ENCODE measurements at places on chromosomes 12 and 14. TPM values are rescaled to one million over a fixed set of nuclear protein-coding genes. Genes with fewer than 3 reads are reported as not detected.

The TUBA1B gene
- total RNA-seq: 2,285 TPM

The CLEC4E gene
- total RNA-seq: 0.09 TPM

The KRT71 gene
- not detected for total RNA-seq

The LRRK2 gene
- 1.7 TPM for total RNA-seq

The GCN1 gene
- total RNA-seq: 68.5 TPM

The MYF5 gene
- total RNA-seq: not detected

The FGF6 gene
- not detected for total RNA-seq

The C1S gene
- total RNA-seq: 42.0 TPM

The CBX5 gene
- total RNA-seq: 22.9 TPM

The PLEKHD1 gene
- 0.02 TPM for total RNA-seq

The REP15 gene
- total RNA-seq: 0.36 TPM

The GLS2 gene
- 0.20 TPM for total RNA-seq

The TAS2R9 gene
- not detected for total RNA-seq

The LRP1-AS gene
- total RNA-seq: not detected

The DPPA3 gene
- total RNA-seq: not detected

The FBLN5 gene
- 5.0 TPM for total RNA-seq

All from A549 treated with Hydrocortisone at 1 μM for 4 hours (cell line).